Umbilical cord (tissue), 2 donors: ENCODE measurements at places on chromosomes 7 and 10. TPM values are rescaled to one million over a fixed set of nuclear protein-coding genes. Genes with fewer than 3 reads are reported as not detected.

TSPAN13 gene
- total RNA-seq, result 10.6 TPM

ADAM22 gene
- 5.5 TPM for total RNA-seq

GRCh38 chr7:159149488-159149887 lies 4.8 kb upstream of the VIPR2 start:
- no peak for DNase-seq

GRCh38 chr7:95843286-95843685 lies 70.9 kb downstream of the DYNC1I1 start:
- DNase-seq, result no peak

DNA sequence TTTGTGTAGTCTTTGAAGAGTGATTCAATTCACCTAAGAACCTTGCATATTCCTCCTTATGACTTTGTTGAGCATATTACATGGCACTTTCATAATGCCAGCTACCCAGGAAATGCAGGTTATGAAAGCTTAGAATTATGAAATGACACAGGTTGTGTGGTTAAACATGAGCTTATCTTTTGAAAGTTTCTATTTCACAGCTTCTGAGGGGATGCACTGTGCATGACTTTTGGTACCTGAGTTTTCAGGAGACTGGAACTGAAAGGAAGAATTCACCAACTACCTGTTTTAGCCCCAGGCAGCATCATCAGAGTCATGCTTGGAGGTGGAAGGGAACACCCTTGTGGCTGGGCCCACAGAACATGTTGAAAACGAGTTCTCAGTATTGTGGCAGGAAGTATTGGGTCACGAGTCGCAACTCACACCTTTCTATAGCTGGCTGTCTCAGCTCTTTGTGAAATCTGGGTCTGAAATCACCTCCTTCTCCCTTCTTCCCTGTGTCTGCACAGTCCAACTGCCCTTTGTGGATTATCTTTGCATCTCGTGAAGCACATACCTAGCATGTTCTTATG lies 228.2 kb downstream of the PTEN start:
- peak; percentile 36 for DNase-seq

DNA sequence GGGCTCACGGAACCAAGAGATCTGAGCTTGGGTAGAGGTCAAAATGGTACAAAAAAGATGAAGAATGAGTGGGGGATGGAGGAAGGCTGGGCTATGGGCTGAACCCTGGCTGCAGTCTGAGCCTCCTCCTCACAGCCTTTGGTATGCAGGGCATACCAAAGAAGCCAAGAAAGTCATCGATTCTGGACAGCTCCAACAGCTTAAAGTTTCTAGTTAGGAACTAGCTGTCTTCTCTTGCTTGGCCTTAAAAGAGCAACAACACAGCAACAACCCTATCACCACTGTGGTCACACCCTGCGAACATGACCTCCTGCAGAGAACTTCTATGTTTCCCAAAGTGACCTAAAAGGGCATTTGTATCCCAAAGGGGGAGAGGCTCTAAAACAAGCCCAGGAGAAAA lies 126.1 kb upstream of the EFCAB10 start:
- no peak for DNase-seq

GRCh38 chr7:80134115-80134535 lies 506 bp upstream of the GNAI1 start:
- DNase-seq, result no peak

- peak; percentile 52 for DNase-seq
Observed at GRCh38 chr10:132575320-132576201, 38.0 kb downstream of the INPP5A start.

DNA sequence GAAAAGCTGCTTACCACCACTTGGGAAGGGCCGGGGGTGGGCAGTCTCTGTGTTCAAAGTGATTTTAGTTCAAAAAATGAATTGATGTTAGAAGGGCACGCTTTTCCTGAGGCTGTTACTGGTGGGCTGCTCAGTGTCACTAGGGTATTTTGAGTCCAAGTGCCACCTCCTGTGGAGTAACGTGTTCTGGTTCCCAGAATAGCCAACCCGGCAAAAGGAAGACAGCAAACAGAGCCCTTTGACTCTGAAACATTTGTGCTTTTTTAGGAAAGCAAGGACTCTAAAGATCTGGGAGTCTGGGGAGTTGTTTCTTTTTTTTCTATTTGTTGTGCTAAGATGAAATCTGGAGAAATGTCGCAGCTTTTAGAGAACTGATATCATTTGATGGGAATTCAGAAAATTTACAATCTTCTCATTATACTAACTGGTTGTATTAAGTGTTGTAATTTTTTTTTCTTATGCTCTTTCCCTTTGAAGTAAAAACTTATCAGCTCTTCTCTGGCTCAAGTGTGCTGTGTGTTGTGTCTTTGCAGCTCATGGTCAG lies 66.2 kb downstream of the MKX start:
- DNase-seq, result peak; percentile 52
